SK-MEL-5 (cell line): ENCODE measurements at places on chromosomes 6 and 20. TPM values are rescaled to one million over a fixed set of nuclear protein-coding genes. Genes with fewer than 3 reads are reported as not detected.

- DNase-seq, result no peak
Observed at GRCh38 chr6:31935021-31935420, 7.5 kb downstream of the C2 start.

- DNase-seq, result no peak
Observed at GRCh38 chr20:47664068-47664437, 121.2 kb downstream of the SULF2 start.

DNA sequence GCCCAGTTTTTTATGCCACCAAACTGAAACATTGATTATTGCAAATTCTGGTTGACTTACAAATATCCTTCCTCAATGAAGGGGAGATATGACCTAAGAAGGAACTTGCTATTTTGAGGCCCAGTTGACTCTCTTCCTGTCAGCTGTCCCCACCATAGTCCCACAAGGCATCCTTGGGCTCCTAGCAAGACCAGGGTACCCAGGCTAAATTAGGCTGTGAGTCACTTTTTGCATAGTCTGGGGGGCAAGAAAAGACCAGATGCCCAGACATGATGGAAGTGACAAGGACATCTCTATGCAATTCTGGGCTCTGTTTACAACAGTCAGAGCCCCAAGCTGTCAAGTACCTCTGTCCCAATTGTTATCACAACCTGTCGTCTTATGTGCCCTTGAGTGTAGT lies 31.8 kb upstream of the MAFB start:
- no peak for DNase-seq

DNA sequence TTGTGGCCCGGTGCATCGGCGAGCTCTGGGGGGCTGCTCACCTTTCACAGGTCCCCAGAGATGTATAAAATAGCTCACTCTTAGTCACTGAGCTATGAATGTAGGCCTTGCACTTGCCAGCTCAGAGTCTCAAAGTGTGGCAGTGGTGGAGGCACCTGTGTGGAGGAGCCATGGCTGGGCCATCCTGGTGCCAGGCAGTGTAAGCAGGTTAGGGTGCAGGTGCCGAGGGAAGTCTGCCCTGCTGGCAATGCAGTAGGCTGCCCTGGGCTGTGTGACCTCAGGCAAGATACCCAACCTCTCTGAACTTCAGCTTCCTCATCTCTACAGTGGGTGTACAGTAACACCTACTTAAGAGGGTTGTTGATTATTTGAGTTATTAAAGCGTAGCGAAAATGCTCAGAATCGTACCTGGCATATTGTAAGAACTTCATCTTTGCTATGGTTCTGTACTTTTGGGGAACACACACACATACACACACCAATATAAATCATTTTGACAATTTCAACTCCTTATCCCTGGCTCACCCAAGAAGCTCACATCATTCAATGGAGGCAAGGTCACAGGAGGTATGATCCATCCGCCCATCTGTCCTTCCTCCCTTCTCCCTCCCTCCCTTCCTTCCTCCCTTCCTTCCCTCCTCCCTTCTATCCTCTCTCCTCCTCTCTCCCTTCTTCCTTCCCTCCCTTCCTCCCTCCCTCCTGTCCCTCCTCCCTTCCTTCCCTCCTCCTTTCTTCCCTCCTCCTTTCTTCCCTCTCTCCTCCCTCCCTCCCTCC lies 66.8 kb upstream of the STX16 start:
- no peak for DNase-seq

DNA sequence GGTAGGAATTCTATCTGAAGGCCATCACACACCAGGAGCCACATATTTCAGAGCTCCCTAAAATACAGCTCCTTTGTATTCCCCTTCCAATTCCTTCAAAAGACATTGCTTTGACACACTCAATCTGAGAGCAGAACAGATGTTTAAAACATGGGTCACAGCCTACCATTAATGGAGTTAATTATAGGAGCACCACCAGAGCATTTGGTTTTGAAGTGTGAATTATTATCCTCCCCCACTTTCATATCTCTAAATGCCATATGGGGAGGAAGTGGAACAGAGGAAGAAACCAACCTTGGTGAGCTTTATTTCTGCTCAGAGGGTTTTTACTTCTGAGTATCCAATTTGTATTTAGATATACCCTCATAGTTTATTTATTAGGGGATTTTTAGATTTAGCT lies 50.7 kb upstream of the TNFRSF21 start:
- DNase-seq, result no peak

GRCh38 chr6:163725008-163725941 lies 310.8 kb downstream of the QKI start:
- DNase-seq, result no peak

- peak; percentile 49 for DNase-seq
Observed at GRCh38 chr6:133428295-133428694, 187.1 kb downstream of the EYA4 start.

DNA sequence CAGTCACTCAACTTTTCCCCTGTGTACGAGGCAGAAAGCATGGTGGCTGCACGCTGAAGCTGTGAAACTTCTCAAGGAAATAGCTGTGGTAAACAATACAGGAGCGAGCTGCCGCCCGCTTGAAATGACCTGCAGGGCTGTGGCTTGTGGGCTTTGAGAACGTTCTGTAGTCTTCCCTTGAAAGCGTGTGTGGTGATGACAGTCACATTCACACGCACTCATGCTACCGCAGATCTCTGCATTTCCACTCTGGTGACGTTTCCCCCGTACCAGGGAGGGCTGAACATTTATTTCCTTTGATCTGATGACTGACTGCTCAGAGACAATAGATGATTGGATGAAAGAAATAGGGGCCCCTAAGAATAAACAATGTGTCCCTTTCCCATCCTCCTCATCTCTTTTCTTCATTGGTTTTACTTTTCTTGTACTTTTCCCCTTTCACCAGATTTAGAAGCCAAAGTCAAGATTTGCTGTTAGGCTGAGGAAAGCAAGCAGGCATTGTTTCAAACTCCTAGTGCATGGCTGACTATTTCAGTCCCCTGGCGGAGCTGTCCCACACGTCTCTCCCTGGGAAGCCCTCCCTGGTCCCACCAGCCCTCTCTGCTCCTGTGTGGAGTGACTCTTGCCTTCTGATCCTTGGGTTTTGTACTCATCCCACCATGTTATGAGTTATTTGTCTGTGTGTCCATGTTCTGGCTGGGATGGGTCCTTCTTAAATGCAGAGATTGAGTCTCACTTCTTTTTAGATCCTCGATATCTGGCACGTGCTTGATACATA lies 3.9 kb downstream of the SYTL3 start:
- no peak for DNase-seq

Gene DDX39B
- 384 and 391 TPM in 2 replicates for total RNA-seq

DNA sequence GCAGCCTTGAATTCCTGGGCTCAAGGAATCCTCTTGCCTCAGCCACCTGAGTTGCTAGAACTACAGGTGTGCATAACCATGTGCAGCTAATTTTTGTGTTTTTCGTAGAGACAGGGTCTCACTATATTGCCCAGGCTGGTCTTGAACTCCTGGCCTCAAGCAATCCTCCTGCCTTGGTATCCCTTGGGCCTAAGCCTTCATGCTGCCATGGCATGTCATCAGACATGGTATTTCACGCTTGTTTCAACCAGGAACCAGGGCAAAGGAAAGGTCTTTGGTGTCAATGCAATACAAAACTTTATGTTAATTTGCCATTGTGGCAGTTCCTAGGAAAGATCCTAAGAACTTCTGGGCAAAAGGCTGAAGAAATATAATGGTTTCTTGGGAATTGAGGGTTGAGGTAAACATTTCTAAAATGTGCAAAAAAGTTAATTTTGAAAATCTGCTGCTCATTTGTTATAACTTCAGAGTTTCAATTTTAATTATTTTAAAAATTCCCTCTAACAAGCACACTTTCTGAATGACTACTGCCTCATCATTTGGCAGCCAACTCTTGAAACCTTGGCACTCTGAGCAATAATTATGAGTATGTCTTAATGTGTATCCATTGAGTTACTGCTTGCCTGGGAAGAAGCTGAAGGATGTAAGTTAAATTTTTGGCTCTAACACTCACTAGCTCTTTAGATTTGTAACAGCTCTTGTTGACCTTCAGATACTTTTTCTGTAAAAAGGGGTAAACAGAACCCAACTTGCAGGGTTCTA lies 154.1 kb downstream of the GJA10 start:
- DNase-seq, result no peak

DNA sequence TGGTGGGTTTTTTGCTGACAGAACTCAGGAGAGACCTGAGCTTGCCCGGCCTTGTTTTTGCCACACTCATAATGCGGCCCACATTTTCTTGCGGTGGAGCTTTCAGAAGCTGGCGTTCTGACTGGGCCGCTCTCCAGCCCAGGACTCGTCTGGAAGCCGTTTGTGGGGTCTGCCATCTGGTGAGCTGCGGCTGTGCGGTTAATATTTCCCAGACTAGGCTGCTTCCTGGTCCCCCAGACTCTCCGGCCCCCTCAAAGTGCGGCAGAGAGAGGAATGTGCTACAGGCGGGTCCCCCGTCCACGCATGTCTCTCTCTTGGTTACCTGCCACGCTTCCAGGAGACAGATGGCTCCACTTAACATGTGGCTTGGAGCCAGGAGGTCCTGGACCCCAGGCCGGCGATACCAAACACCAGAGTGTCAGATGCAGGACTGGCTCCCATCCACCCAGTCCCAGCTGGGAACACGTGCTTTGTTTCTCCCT lies 128.9 kb upstream of the PMEPA1 start:
- DNase-seq, result no peak

Gene ZBTB46
- total RNA-seq, result 1.0 and 1.6 TPM in 2 replicates

DNA sequence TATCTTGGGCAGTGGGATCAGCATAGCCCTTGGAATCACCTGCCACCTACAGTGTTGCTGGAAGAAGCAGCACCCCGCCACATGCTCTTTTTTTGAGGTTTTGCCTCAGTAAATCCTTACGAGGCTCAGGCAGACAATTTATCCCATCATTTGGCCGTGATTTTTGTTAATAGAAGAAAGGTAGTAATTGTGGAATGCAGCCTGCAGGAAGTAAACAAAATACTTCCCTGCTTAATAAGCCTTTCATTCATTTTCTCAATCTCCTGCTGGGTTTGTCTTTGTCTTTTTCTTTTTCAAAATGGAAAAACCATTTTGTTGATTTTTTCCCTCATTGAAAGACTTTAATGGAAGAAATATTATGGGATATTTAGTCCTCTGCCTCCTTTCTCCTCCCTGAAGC lies 93.7 kb upstream of the CD83 start:
- DNase-seq, result no peak

- no peak for DNase-seq
Observed at GRCh38 chr20:59572515-59572914, 31.8 kb upstream of the PHACTR3 start.

DNA sequence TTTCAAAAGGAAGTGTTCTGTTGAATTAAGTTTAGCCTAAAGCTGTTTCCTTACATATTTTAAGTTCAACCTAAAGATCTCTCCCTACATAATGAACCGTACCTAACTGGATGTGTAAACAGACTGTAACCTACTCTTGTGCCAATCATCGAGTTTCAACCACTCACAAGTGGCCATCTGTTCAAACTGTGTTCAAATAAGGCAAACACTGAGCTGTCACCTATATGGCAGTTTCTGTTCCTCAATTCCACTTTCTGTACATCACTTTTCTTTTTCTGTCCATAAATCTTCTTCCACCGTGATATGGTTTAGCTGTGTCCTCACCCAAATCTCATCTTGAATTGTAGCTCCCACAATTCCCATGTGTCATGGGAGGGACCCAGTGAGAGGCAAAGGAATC lies 428.6 kb downstream of the HACE1 start:
- no peak for DNase-seq

GRCh38 chr20:23242104-23242503 lies 108.5 kb upstream of the NXT1 start:
- DNase-seq, result no peak
